ENCODE measurements at places on chromosomes 12 and 14.

GRCh38 chr12:26612203-26612602, 220.8 kb downstream of the ITPR2 start:
- no peak for DNase-seq

- DNase-seq, result no peak
Measured at GRCh38 chr14:34211732-34212131, 250.3 kb downstream of the SPTSSA start.

DNA sequence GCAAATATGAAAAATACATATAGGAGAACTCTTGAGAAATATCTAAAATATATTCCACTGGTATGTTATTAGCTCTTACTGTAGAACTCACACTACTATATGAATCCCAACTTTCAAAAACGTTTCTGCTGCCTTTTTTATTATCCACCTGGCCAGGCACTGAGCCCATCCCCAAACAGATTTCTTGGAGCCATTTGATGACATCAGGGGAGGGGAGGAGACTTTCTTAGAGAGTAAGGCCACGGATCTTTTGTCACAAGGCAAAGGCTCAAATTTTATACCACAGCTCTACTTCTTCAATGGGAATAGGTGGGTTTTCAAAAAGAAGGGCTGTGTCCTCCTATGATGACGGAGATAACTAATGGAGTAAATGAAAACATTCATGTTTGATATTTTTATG, 83.0 kb downstream of the SLC25A21 start:
- no peak for DNase-seq

- no peak for DNase-seq
Measured at GRCh38 chr12:124097701-124098100, 124.7 kb downstream of the ZNF664 start.

GRCh38 chr14:23299986-23300686, 2.5 kb downstream of the PPP1R3E start:
- no peak for DNase-seq

DNA sequence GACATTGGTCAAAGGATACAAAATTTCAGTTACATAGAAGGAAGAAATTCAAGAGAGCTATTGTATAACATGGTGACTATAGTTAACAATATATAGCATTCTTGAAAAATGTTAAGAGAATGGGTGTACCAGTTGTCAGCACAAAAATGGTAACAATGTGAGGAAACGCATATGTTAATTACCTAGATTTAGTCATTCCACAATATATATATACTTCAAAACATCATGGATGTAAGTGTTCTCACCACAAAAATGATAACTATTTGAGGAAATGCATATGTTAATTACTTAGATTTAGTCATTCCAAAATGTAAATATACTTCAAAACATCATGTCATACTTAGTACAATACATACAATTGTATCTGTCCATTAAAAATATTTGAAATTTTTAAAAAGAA, 540.4 kb upstream of the MGAT4C start:
- DNase-seq, result no peak

Measured in NCI-H774 (cell line).